Renal cortex interstitium (tissue), 15 donors: ENCODE measurements at places on chromosomes 1 and 21. TPM values are rescaled to one million over a fixed set of nuclear protein-coding genes. Genes with fewer than 3 reads are reported as not detected.

DNA sequence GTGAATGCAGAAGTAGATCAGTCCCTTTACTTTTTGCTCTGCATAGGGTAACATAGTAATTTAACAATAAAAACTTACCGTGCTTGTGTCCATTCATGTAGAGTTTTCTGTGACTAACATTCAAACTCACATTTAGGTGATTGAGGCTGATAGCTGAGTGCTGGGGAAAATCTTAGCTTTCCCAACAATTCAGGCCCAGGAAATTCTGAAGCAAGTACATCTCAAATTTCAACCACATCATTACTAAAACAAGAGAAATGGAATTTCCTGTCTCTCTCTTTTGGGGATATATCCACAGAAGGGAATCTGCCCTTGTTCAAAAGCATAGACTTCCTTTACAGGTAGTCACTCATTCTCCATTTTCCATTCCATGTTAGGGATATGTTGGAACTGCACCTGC is 33.1 kb upstream of the C1orf146 start:
- DNase-seq = no peak

DNA sequence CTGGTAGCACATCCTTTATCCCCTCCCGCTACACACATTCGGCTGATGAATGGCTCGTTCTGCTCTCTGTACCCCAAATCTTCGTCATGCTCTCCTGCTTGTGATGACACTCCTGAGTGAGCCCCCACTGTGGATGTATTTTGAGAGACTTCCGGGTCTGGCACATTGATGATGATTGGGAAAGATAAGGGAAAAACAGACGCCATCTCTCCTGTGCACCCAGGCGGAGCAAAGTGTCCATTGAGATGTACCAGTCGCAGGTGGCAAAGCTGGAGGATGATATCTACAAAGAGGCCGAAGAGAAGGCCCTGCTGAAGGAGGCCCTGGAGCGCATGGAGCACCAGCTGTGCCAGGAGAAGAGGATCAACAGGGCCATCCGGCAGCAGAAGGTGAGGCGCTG is 27.9 kb upstream of the EFHD2 start:
- DNase-seq = no peak

DNA sequence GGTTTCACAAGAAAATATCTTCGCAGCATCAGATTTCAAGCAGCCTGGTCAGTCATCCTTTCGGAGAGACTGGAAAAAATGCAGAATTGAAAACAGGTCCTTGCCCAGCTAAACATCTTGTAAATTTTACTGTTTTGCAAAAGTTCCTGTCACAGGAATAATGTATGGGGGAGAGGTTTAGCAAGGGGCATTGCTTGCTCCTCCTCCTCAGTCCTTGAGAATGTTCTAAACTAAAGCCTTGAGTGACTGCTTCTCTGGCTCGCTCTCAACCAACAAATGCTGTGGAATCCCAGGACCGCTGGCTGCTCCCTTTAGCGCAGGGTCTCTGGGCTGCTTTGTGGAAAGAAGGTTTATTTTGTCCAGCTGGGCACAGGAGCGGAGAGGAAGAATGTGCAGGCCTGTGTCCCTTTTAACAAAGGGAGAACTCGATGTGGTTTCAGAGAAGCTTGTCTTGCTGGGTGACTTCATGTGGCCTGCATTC is 33.6 kb upstream of the FHAD1 start:
- no peak for DNase-seq

DNA sequence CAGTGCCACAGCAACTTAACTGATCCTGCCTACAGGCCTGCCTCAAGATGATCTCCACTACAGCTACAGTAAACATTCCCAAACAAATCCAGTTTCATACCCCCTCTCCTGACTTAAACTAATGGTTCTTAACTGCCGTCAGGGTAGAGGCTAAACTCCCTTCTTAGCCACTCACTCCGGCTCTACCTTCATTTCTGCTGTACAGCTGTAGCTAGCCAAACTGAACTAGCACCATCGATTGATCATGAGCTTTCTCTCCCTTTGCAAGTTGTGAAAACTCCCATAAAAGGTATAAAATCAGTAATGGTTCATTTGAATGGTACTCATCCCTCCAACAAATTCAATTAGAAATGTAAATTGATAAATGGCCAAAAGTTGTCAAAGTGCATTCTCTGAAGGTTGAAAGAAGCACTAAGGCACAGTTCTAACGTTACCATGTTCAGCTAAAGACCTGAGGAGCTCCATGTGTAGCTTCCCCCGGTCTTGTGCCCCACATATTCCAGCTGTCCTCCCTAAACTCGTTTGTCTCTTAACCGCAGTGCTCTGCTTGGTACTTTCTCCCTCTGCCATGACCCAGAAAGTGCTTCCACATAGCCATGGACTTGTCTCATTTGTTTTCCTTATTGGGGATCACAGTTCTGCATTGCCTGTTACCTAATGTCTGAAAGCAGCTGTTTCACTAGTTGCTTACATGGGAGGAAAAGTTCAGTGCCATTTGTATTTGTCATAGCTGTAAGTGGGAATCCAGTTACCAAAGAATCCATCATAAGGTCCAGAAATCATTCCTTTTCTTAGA is 49.8 kb downstream of the DHX9 start:
- DNase-seq = no peak

DNA sequence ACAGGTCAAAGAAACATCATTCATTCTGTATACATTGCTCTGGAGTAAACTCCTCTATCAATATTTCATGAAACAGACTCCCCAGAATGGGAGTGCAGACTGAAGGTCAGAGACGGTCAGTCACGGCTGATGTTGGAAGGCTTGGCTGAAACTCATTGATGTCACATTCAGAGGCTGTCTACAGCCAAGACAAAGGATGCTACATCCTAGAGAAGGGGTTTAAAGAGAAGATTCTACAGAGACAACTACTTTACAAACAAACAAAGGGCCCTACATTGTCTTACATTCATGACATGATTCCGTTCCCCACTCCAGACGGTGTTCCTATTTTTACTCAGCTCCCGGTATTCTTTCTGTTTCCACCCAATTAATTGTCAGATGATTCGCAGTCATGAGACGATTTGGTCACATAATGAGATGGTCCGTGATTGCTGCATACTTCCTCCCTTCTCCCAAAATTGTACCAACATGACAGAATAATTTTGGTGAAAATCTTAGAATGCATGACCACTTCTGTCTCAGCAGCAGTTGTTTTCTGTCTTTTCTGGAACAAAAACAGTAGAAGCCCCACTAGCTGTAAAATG is 73.8 kb upstream of the VAV3 start:
- DNase-seq = no peak

DNA sequence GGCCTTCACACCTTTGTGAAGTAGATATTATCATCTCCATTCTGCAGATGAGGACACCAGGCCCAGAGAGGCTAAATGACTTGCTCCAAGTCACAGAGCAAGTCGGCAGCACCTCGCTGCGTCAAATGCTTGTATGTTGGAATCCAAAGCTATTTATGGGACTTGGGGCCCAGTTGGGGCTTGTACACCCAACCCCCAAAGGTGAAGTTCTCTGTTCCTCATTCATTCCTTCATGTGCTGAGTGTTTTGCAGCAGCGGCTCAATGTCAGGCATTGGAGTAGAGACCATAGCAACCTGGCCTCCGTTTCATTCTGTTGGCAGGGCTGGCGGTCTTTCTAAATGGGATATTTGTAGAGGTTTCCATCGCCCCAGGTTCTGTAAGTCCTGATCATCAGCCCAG is 113.4 kb upstream of the SLC25A33 start:
- no peak for DNase-seq

Gene RGSL1
- not detected for polyA plus RNA-seq

Gene BTG2
- polyA plus RNA-seq = 152 TPM

Gene ABL2
- 10.9 TPM for polyA plus RNA-seq
